Chondrocyte (in vitro differentiated cells): ENCODE measurements at places on chromosomes 5 and 9. TPM values are rescaled to one million over a fixed set of nuclear protein-coding genes. Genes with fewer than 3 reads are reported as not detected.

DNA sequence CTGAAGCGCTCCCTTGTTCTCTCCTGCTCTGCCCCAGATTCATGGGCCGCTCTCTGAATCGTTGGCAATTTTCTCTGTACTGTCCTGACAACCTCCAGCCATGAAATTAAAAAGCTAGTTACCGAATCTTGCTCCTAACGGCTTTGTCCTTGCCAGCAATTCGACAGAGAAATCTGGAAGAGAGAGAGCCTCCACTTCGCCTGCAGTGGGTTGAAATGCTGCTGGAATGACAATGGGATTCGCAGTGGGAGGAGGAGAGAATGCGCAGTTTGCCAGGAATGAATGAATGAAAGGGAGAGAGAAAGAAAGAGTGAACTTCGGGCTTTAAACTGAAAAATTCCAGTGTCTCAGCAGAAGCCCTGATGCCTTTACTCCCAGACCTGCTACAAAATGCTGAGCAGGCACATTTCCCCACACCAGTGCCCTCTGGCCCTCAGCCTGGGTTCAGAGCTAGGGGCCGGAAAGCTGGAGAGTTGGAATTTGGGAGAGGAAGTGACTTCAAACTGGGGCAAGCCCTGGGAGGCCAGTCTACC is 11.5 kb upstream of the BOD1 start:
- no peak for DNase-seq

- no peak for DNase-seq
These were observed 32.6 kb upstream of the SLC6A19 start for GRCh38 chr5:1168796-1169195.

DNA sequence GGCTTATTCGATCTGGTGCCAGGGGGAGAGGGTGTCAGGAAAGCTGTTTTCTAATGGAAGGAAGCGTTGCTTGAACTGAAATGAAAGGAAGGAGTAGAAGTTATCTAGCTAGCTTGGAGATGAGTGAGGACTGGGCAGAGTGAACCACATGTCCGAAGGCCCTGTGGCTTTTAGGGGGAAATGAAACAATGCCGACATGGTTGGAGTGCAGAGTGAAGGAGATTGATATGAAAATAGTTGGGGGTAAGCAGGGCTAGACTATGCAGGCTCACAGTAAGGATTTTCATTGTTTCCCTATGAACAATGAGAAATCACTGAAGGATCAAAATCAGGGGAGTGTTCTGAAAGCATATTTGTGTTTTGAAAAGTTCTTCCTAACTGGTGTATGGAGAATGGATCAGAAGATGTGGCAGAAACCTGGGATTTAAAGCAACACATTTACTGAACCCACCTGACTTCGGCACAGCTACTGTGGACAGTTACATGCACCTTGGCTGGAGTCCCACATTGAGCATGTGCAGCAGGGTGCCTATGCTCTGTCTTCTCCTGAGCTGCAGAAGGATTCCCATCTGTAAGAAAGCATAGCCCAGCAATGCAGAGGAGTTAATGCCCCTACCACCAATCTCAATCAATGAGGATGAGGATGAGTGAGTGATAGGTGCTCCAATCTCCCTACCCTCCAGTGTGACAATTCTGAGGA is 144.4 kb upstream of the TBCA start:
- DNase-seq, result no peak

GRCh38 chr5:31091501-31091900 is 102.0 kb upstream of the CDH6 start:
- no peak for DNase-seq

GRCh38 chr5:128782446-128782845 is 182.8 kb upstream of the SLC27A6 start:
- DNase-seq, result no peak

DNA sequence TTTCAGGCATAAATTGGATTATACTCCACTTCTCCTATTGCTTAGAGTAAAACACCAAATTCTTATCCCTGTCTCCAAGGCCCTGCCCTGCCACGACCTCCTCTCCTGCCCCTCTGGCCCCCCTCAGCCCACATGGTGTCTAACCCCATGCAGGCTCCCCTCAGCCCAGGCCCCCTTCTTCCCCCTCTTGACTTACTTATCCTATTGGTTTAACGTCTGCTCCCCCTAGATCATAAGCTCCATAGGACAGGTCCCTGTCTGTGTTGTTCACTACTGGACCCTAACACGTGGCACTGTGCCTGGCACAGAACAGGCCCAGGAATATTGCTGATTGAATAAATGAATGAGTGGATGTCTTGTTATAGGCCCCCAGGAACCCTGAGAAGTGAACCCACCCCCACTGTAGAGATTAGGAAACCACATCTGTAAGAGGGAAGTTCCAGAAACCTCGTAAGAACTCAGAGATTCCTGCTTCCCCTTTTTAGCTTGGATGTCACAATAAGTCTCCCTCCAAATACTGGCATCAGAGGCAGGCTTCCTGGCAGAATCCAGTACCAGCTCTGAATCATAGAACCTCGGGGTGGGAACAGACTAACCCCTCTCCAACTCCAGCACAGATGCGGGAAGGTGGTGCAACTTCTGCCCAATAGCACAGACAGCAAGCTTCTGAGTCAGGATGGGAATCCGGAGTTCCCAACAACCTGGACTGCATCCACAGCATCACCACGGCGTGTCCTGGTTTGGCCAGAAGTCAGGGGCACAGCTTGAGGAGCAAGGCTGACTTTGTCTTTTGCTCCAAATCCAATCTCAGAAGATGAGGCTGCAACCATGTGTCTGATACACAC is 31.5 kb downstream of the HRH2 start:
- DNase-seq, result peak; percentile 75

- no peak for DNase-seq
These were observed 276.1 kb downstream of the TAF11L14 start for GRCh38 chr5:17910318-17910717.

GRCh38 chr5:78002690-78003089 is 226.6 kb upstream of the TBCA start:
- no peak for DNase-seq

GRCh38 chr5:159211729-159212174 is 2.4 kb upstream of the RNF145 start:
- DNase-seq, result no peak

DNA sequence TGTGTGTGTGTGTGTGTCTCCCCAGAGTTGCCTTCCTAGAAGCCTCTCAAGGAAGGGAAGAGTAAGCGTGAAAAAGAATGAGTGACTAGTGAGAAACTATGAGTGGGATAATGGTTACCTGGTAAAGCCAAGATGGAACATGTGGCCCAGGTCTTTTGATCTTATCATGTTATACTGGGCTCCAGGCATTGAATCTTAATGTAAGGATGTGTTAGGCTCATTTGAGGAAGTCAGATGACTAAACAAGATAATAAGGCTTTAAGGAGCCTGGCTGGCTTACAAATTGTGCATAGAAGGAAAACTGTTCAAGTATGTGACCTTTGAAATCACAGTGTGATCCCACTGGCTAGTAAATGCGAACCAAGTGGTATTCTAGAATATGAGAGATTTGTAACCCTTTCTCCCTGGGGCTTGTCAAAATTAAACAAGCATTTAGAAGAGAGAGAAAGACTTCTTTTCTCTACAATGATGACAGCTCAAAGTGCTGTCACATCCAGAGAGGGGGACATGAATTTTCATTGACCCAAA is 29.9 kb upstream of the HMHB1 start:
- no peak for DNase-seq

- no peak for DNase-seq
These were observed 263.3 kb downstream of the TMEM167A start for GRCh38 chr5:82813861-82814260.

DNA sequence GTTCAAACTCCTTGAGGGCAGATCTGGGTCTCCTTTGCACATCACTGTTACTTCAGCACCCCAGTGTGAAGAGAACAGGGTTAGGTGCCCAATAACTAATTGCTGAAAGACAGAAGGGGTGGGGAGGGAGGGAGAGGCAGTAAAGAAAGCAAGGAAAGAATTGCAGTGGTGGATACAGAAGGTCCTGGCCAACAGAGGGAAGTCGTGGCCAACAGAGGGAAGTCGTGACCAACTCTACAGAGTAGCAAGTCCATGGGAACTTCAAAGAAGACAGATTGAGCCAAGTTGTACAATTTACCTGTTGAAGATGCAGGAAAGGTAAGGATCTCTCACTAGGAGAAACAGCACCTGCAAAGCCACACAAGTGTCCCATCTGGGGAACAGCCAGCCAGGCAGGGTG is 27.0 kb downstream of the CCNJL start:
- DNase-seq, result no peak

DNA sequence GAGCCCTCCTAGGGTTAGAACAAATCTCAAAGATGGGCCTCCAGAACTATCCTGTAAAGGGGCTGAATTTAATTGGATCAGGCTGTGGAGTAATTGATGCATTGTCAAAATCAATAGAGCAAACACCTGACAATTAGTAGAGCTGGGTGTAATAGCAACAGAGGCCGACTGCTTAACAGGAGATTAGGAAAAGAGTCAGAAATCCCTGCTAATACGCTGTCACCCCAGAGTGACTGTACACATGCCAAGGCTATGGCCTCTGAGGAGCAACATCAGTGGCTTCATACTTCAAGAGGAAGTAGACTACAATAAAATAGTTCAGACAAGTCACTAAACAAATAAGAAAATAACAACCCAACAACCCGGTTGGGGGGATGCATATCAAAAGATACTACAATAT is 18.7 kb upstream of the GRPEL2 start:
- no peak for DNase-seq

DNA sequence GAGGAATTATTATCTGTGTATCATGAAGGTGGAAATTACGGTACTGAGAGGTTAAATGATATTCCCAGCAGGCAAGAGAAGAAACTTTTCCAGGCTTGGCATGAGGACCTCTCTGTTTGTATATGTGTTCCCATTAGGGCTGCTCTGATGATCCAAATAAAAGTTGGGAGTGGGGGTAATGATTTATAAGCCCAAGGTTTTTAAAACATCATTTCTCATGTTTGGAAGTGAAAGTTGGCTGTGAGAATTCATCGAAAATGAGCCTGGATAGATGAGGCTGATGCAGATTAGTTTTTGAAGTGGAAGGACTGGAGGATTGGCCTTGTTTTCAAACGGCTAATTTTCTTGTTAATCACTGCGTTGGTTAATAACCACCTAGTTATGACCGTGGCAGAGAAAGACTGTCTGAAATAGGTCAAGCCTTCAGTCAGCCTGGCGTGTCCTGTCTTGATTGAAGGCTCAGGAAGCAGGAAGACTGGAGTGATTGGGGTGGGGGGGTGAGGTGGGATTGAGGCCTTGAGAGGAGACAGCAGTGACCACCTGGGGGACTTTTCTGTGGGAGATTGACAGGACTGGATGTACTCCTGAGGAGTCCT is 391.0 kb upstream of the WWC1 start:
- DNase-seq, result no peak

DNA sequence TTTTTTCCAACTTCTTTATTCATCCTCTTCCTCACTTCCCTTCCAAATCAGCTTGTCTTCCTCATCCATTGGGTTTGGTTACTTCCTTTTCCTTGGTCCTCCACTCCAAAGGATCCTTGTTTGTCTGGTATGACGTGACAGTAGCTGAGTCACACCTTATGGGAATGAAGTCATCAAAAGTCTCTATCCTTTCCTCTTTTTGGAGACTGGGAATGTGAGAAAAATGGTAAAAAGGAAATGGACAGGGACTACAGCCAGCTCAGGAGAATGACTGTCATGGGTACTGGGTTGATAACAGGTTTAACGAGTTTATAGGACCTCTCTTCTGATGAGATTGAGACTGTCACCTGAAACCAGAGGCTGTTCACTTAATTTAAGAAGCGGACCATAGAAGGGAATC is 76.2 kb upstream of the MYO10 start:
- no peak for DNase-seq

DNA sequence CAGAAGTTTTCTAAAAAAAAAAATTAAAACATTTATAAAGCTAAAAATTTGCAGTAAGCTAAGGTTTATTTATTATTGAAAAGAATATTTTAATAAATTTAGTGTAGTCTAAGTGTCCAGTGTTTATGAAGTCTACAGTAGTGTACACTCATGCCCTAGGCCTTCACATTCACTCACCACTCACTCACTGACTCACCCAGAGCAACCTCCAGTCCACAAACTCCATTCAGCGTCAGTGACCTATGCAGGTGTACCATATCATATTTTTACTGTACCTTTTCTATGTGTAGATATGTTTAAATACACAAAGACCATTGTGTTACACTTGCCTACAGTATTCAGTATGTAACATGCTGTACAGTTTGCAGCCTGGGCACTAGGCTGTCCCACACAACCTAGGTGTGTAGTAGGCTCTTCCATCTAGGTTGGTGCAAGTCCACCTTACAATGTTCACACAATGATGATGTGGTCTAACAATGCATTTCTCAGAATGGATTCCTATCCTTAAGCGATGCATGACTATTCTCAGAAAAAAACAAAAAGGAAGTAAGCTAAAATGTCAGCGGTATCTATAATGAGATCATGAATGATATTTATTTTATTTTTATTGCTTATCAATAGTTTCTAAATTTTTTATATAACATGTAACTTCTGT is 336.7 kb downstream of the AGTPBP1 start:
- no peak for DNase-seq

DNA sequence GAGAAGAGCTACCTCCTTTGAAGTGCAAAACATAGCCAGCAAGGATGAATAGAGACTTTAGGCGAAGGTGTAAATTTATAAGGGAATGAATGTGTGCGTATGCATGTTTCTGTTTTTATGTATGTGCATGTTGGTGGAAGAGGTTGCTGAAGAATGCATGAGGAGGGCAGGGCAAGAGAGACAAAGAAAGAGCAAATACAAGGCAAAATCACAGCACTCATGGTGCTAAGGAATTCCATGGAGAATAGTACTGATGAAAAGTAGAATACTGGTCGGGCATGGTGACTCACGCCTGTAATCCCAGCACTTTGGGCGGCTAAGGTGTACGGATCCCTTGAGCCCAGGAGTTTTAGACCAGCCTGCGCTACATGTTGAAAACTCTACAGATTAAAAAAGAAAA is 762.1 kb upstream of the PTPRD start:
- no peak for DNase-seq

The SPATA31A3 gene
- total RNA-seq, result not detected in 3 replicates

The CCL27 gene
- total RNA-seq, result not detected in 3 replicates

The HMGCS1 gene
- total RNA-seq, result 77.8 to 86.9 TPM (median 86.9 TPM) in 3 replicates

The SLC1A3 gene
- total RNA-seq, result 1.3 to 5.1 TPM (median 1.8 TPM) in 3 replicates

The KIF4B gene
- total RNA-seq, result 0.07 TPM in 1 of 3 replicates, not detected in the others

The NR2F1 gene
- 28.7 to 41.9 TPM (median 30.8 TPM) in 3 replicates for total RNA-seq

The FUT7 gene
- total RNA-seq, result not detected in 3 replicates
